Brain pericyte (primary cell): ENCODE measurements at places on chromosomes 6 and 20.

- no peak for DNase-seq
These were observed 1.3 kb upstream of the LRFN2 start for GRCh38 chr6:40588480-40588879.

- no peak for DNase-seq
These were observed 367.0 kb upstream of the MARCKS start for GRCh38 chr6:113489952-113490746.

DNA sequence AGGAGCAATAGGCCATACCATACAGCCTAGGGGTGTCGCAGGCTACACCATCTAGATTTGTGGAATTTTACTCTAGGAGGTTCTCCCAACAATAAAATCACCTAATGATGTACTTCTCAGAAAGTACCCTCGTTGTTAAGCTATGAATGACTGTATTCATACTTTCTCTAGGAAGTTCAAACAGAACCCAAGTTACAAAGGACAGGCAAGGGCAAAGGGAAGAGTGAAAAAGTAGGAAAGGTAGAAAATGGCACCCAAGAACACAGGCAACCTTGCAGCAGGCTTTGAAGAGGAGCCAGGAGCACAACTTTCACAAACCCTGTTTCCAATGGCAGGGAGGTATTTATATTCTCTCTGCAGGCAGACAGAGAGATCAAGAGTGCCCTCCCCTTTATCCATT lies 67.2 kb downstream of the B4GALT5 start:
- DNase-seq = no peak

DNA sequence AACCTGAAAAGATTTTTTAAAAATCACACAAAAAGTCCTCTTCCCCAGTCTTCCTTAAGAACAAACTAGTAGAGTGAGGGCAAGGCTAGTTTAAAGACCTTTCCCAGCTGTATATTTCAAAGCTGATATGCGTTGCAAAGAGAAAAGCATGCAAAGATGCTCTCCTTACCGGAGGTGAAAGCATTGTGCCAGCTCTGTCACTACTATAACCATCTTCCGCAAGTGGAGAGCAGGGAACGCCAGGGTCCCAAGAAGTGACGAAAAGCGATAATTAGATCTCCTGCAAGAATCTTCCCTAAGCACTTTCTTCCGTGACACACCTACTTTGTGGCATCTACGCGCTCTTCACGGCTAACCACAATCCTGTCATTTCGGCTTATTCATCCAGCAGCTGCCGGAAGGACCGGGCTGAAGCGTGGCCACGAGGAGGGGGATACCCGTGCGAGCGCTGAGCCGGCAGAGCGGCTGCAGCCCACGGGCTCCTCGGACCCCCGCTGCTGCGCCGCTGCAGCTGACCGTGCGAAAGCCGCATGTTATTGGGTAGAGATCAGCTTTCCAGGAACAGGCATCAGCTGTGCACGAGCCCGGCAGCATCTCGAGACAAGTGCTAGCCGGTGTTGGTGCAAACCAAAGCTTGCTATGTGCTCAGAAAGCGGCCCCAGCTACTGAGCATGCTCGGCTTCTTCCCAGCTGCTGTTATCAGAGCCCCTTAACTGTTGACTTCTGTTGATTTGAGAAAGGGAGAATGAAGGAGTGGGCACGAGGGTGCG lies 57.2 kb upstream of the ARHGAP18 start:
- DNase-seq = peak; percentile 78

DNA sequence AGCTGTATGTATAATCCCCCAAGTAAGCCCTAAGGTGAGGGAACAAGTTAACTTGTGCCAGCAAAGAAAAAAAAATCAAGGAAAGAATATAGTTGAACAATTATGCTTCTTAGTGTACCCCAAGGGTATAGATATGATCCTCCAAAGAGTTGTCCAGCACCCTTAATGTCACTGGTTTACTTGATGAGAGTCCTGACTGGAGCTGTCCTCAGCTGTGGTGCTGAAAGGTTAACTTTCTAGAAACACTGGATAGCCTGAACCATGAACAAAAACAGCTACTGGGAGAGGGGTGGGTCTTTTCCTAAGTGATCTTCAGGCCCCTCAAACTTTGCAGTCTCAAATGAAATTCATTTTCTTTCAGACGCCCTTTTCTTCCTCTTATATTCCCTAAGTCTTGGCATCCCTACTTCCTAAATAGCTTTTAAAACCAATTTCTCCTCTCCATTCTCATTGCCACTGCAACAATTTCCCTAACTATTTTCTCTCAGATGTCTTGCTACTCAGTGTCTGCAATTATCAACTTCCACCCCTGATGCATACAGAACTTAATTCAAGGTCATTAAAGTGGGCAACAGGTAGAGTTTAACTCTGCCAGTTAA lies 83.5 kb upstream of the PROKR2 start:
- no peak for DNase-seq

DNA sequence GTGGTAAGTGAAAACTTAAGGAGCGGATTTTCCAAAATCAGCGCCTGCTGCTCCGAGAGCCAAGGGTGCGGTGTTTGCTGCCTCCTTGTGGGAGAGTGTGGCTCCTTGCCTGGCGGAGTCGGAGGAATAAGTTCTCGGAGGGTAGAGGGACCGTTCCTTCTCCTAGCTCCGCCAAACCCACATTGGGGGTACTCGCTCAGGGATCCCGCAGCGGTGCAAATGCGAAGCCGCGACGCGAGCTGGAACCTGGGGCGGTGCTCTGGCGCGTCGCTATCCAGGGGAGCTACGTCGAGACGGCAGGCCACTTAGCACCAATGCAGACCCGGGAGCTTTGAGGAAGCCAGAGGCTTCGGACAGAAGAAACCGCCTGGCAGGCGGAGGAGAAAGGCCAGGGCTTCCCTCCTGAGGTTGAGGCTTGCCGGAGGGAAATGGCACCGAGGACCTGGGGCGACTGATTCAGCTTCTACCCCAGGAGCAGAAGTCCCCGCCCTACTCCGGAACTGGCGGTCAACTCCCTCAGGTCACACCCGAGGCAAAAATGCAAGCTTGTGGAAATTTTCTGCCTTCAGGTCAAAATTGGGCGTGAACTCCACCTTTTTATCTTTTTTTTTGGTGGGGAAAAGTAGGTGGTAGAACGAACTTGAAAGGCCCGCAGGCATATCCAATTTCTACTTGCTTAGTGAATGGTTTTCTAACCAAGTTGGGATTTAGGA lies 5.7 kb upstream of the DDX43 start:
- peak; percentile 17 for DNase-seq

DNA sequence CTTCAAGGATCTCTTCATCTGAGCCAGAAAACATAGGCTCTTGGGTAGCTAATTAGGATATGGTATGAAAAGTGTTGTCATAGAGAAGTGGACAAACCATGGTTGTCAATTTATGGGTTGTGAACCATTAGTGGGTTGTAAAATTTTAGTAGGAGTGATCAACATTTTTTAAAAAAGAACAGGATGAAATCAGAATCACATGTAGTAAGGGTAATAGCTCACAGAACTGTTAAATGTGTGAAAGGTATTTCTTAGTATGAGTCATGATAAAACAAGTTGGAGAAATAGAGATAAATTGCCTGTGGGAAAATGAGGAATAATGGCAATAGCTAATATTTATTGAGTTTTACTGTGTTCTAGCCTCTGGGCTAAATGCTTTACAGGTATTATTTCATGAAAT lies 113.4 kb downstream of the MAP3K4 start:
- DNase-seq = no peak

DNA sequence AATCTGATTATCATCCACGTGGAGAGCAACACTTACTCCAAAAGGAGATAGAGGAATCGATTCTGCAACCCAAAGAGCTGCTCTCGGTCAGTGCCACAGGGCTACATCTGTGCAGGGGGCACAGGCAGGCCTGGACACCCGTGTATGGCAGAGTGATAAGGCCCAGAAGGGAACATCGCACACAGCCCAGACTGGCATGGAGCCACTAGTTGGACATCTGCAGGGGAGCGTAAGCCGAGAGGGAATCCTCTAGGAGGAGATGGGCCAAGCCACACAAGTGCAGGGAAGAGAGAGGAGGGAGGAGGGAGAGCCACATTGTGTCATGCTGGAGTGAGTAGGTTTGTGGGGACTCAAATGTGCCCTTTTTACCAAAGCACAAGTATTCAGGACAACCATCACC lies 50.4 kb upstream of the ENTPD6 start:
- no peak for DNase-seq

- DNase-seq = no peak
These were observed 107.8 kb downstream of the ZFP64 start for GRCh38 chr20:52083627-52084232.

- no peak for DNase-seq
These were observed 7.2 kb upstream of the SDC4 start for GRCh38 chr20:45355209-45356084.

- no peak for DNase-seq
These were observed 142.0 kb upstream of the GMDS start for GRCh38 chr6:2387445-2387844.

DNA sequence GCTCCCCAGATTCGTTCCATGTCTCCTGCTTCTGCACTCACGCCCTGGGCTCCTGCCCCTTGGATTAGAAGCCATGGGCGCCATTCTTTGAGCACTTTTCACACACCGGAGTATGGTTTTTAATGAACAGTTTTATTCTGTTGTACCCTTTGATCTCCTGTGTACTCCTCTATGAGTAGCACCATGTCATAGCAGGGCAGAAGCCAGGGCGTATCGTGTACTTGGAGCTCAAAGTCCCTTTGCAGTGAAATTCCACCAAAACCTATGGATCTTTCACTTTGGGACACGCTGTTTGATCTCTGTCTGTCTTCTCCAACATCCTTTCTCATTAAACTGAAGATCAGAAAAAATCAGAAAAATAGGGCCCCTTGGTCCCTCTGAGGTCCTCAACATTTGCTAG lies 275.3 kb downstream of the NRN1 start:
- no peak for DNase-seq

DNA sequence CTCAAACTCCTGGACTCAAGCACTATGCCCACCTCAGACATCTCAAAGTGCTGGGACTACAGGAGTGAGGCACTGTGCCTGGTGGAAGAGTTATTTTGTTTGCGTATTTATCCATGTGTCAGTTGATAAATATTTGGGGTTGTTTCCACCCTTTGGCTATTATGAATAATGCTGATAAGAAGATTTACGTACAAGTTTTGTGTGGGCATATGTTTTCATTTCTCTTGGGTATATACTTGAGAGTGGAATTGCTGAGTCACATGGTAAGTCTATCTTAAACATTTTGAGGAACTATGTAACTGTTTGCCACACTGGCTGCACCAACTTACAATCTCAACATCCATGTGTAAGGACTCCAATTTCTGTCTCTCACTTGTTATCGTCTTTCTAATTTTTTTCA lies 200.3 kb downstream of the RNGTT start:
- DNase-seq = no peak

- no peak for DNase-seq
These were observed 48.3 kb downstream of the PTPN1 start for GRCh38 chr20:50558483-50558925.

GRCh38 chr6:15341311-15342001 lies 95.6 kb downstream of the JARID2 start:
- DNase-seq = no peak
